GM23248 (cell line): ENCODE measurements at places on chromosomes 2 and 18.
A peak's percentile ranks its signal among the peaks of the same experiment; 100 is the strongest.

DNA sequence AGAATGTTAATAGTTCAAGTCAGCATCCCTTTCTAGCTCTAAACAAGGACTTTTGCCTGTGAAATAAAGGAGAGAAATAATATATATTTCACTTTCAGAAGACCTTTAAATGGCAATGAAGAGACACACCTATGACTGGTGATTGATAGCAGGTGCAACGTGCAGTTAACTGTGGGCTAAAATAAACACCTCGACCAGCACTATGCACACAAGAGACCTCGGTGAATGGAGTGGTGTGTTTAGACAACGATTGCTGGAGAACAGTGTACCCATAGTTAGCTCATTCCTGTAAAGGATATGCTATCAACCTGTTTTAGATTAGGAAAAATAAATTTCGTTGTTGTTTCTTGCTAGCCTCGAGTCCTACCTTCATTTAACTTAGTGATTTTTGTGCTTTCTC is 143.4 kb downstream of the NR4A2 start:
- no peak for DNase-seq

GRCh38 chr2:203673933-203674332 is 32.5 kb upstream of the CD28 start:
- DNase-seq: peak; percentile 82

GRCh38 chr2:106847366-106847765 is 38.6 kb downstream of the ST6GAL2 start:
- no peak for DNase-seq

DNA sequence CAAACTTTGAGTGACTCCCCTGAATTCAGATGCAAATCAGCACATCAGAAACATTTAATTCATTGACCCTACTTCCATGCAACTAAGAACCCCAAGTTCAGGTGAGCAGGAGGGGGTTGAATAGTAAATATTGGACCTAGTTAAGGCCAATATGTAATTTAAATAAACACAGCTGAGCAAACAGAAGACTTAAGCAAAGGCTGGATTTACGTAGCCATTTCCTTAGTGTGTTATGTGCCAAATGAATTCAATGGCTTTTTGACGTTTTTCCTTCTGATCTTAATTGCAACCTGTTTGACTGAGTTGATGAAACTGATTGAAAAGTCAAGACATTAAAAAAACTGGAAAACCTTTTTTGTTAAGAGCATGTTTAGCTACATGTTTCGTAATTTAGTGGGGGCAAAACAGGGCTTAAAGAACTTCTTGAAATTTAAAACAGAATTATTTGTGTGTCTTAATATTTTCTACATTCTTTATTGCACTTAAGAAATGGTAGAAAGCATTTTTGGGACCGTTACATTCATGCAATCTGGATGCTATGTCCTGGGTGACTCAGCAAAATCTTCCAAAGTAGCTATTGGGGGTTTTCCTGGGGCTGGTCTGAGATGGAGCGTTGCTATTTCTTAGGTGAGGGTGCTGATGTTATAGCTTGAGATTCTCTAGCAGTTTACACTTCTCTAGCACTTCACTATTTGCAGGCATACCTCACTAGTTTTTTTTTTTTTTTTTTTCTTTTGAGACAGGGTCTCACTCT is 25.5 kb upstream of the KCNE4 start:
- DNase-seq: peak; percentile 57

DNA sequence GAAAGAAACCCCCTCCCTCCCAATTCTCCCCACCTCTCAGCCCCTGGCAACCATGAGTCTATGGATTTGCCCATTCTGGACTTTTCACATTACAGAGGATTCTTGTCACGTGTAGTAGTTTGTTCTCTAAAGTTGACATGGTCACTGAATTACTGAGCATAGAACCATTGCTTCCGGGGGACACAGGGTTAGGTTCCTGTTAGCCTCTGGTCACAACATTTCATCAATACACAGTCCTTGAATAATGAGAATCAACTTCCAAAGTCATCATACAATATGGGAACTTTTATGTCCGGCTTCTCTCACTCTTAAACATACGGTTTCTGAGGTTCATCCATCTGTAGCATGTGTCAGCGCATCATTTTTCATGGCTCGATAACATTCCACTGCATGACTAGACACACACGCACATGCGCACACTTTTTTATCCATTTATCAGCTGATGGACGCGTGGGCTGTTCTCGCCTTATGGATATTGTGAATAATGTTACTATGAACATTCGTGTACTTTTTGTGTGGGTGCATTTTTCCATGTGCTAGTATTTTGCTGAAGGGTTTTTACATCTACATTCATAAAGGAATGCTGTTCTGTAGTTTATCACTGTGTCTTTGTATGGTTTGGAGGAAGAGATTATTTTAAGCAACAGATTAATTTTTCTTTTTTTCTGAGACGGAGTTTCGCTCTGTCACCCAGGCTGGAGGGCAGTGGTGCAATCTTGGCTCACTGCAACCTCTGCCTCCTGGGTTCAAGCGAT is 48.1 kb downstream of the PARD6G start:
- no peak for DNase-seq

DNA sequence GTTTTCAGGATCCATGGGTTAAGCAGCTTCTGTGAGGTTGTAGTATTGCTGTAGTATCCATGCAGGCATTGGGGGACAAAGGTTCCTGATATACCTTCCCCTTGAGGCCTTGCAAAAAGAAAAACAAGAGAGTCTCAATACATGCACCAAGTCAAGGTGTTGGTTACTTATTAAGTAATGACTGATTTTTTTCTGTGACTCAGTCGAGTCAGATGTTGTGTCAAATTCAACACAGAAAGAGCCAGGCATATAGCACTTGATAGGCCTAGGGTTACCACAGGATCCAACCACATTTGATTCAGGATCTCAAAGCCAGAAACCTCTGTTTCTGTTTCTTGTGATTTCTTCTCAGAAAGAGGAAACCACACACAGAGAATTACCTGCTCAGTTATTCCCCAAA is 24.9 kb upstream of the CD8A start:
- no peak for DNase-seq

DNA sequence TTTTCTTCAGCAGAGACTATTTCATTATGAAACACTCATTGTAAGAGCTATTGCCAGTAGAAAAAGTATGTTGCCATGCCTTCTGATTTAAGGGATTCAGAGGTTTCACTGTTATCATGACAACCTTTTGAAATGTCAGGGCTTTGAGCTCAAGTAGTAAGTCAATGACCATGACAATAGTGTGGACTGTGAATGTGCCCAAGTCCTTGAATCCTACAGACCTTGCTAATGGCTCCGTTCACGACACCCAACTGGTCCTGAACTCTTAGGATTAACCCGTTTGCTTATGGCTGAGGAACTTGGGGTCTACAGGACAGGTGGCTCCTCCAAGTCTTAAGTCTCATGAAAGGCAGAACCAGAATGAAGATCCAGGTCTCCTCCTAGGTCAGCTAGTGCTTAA is 17.6 kb upstream of the KIDINS220 start:
- DNase-seq: no peak

GRCh38 chr2:155070489-155070888 is 372.0 kb downstream of the KCNJ3 start:
- DNase-seq: no peak

- peak; percentile 62 for DNase-seq
These were observed 222.1 kb downstream of the ETAA1 start for GRCh38 chr2:67619204-67619603.

DNA sequence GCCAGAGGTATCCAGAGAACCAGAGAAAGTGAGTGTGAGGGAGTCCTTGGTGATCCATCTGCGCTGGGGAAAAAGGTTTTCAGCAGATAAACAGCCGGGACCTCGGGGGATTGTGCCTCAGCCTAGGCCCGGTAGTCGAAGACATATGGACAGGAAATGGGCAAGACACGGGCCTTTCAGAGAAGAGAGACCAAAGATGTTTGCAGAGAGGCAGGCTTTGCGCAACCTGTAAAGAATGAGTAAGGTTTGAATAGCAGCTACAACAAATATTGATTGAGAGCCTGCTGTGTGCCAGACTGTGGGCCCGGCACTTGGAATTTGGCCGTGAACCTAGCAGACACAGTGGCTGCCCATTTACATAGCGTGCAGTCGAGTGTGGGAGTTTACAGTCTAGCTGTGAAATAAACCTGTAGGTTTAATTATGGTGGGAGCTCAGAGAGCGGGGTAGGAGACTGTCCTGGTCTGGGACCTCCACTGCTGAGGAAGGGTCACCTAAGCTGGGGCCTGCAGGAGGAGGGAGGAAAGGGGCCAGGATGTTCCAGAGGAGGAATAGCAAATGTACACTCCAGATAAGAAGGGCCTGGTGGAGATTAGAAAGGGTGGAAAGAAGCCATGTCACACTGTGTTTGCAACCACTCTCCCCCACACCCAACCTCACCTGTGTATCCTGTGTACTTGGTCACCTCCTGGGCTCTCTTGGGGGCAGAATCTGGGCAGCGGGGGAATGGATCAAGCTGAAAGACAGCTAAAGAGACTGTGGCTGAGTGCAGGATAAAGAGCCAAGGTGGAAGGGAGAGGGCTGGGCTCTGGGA is 3.0 kb downstream of the SH2D6 start:
- peak; percentile 56 for DNase-seq

- DNase-seq: no peak
These were observed 6.3 kb downstream of the VIT start for GRCh38 chr2:36702781-36703180.

DNA sequence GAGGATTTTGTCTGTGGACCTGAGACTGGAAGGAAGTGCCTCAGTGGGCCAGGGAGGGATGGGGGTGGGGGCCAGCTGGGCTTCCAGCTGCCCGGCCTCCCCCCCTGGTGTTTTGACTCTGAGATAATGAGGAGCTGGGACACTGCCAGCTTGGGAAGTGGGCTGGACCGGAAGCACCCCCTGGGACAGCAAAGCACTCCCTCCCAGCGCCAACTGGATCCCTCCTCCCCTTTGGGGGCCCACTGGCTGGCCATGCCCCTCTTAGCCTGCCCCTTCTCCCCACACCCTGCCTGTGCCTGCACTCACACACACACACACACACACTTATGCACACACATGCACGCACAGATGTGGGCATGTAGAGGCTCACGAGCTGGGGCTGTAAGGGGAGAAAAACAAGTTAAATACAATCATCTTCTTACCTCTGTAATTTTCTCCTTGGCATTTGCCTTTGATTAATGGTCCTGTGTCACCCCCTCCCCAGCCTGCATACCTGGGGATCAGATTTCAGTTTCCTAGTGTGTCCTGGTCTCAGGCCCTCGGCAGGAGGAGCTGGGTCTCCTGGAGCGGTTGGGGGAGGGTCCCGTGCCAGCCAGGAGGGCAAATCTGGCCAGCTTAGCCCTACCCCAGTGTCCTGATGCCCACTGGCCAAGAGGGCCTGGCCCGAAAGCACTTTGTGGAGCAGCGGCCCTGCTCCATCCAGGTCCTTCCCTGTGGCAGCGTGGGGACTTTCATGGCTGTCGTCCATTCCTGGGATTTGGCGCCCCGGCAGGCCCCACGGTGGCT is 3.6 kb downstream of the ITM2C start:
- DNase-seq: no peak

- no peak for DNase-seq
These were observed 16.2 kb downstream of the ACTG2 start for GRCh38 chr2:73908689-73909652.

DNA sequence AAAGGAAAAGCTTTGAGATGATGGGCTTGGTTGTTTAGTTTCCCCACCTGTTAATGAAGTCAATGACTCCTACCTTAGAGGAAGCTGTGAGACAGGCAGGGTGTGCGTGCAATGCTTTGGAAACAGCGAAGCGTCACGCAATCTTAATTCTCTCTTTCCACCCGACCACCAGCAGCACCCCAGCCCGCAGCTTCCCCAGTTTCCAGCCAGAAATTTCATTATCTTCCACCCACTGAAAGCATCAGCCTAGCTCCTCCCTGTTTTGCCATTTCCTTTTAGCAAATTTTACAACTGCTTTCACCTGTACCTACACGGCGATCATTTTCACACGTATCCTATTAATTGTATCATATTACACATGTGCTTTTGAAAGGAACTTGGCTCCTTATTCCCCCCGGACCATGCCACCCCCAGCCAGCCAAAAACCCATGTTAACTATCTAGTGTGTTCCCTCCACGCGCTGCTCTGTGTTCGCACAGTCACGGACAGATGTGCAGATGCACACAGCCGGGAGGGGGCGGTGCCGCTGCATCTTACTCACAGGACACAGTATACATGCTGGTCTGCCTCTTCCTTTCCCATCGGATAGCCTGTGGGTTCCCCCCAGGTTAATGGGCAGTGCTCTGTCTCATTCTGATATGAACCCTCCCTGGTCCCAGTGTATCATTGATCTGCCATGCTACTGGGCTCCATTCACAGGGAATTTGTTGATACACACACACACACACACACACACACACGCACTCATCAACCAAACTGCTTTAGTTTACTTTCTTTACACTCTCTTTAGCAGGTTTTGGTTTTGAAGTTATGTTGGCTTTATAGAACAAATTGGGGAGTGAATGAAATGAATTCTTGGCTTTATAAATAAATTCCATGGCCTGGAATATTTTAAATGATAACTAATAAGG is 22.4 kb downstream of the CYP27C1 start:
- DNase-seq: peak; percentile 81

- no peak for DNase-seq
These were observed 35.9 kb downstream of the TAF4B start for GRCh38 chr18:26262156-26262555.

- peak; percentile 89 for DNase-seq
These were observed 28.5 kb downstream of the HPCAL1 start for GRCh38 chr2:10331027-10331701.

DNA sequence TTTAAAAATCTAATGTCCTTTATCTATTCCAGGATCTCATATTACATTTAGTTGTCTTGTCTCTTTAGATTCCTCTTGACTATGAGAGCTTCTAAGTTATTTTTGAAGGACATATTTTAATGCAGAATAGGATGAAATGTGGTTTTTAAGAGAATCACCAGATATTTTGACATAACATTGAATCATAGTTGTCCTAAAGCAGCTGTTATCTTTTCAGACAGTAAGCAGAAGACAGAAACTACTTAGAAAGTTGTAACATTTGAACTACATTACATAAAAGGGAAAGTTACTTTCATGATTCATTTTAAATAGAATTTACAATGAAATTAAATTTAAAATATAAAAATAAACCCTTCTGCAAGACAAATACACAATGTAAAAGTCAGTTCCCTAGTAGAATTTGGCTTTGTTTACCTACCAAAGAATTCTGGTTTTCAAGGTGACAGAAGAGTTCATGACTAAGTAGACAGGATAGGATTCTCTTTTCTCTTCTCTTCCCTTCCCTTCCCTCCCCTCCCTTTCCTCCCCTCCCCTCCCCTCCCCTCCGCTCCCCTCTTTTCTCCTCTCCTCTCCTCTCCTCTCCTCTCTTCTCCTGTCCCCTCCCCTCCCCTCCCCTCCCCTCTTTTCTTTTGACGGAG is 186.0 kb downstream of the DIS3L2 start:
- DNase-seq: no peak

GRCh38 chr2:71834796-71835195 is 312.9 kb downstream of the CYP26B1 start:
- no peak for DNase-seq
